ENCODE measurements at places on chromosomes 2 and 18. TPM values are rescaled to one million over a fixed set of nuclear protein-coding genes. Genes with fewer than 3 reads are reported as not detected.

DNA sequence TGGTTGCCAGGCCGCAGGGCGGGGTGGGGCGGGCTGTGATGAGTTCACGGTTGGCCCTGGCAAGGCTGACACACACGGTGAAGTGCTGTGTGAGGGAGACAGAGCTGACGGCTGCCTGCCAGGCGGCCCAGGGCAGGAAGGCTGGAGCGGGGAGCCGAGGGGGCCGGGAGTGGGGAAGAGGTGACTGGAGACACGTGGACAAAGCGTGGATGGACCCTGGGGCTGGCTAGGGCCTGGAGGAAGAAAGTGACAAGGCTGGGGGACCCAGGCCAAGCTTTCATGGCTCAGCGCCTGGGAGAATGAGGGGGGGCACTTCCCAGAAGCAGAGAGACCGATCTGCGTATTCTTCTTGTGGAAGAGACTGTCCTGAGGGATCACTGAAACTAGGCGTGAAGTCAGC lies 123.2 kb downstream of the DYSF start:
- no peak for DNase-seq
- no peaks in the 10 kb centered on the region for H3K27me3 ChIP-seq
- H3K27ac ChIP-seq: no peak overlapping the region

GRCh38 chr18:43596105-43596712 lies 318.9 kb upstream of the SYT4 start:
- H3K27me3 ChIP-seq: peaks cover 40% of the 10 kb centered on the region
- H3K27ac ChIP-seq: no peak overlapping the region
- DNase-seq: peak; percentile 42
- no peaks in the 10 kb centered on the region for H3K4me1 ChIP-seq
- H3K36me3 ChIP-seq: no peaks in the 10 kb centered on the region

The KYNU gene
- 143 TPM for total RNA-seq

DNA sequence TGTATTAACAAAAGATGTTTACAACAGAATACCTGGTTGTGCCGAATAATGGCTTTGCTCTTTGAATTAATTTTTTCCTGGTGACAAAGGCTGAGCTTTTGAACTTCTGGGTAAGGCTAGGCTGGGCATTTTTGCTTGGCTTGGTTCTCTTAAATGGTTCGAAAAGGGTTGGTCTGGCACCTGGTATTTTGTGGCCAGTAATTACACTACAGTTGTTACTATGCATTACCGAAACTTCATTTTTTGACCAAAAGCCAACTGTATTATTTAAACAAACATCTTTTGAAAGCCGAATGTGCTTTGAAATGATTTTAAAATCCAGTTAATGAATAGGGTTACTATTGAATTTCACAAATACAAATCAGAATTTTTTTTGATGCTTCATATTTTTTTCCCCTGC lies 19.4 kb upstream of the NFE2L2 start:
- H3K36me3 ChIP-seq: no peaks in the 10 kb centered on the region
- H3K27me3 ChIP-seq: no peaks in the 10 kb centered on the region
- H3K4me3 ChIP-seq: no peak overlapping the region
- no peak overlapping the region for H3K27ac ChIP-seq
- peaks cover 10% of the 10 kb centered on the region for H3K4me1 ChIP-seq

The CCDC74A gene
- 0.32 TPM for total RNA-seq

- peaks cover 31% of the 10 kb centered on the region for H3K27me3 ChIP-seq
- no peak overlapping the region for H3K4me3 ChIP-seq
- no peak overlapping the region for H3K27ac ChIP-seq
- no peaks in the 10 kb centered on the region for H3K4me1 ChIP-seq
Observed at GRCh38 chr2:114472246-114472645, 29.8 kb downstream of the DPP10 start.

GRCh38 chr2:100877555-100877954 lies 57.6 kb downstream of the NPAS2 start:
- H3K4me1 ChIP-seq: no peaks in the 10 kb centered on the region
- peak; percentile 73 for DNase-seq
- peaks cover 3% of the 10 kb centered on the region for H3K36me3 ChIP-seq
- no peak overlapping the region for H3K4me3 ChIP-seq
- no peak overlapping the region for H3K27ac ChIP-seq
- no peaks in the 10 kb centered on the region for H3K27me3 ChIP-seq

All from MCF 10A (cell line).